ENCODE measurements at places on chromosomes 4 and X.
A peak's percentile ranks its signal among the peaks of the same experiment; 100 is the strongest.

GRCh38 chrX:74344280-74344622, 40.3 kb downstream of the ZCCHC13 start:
- DNase-seq: no peak

DNA sequence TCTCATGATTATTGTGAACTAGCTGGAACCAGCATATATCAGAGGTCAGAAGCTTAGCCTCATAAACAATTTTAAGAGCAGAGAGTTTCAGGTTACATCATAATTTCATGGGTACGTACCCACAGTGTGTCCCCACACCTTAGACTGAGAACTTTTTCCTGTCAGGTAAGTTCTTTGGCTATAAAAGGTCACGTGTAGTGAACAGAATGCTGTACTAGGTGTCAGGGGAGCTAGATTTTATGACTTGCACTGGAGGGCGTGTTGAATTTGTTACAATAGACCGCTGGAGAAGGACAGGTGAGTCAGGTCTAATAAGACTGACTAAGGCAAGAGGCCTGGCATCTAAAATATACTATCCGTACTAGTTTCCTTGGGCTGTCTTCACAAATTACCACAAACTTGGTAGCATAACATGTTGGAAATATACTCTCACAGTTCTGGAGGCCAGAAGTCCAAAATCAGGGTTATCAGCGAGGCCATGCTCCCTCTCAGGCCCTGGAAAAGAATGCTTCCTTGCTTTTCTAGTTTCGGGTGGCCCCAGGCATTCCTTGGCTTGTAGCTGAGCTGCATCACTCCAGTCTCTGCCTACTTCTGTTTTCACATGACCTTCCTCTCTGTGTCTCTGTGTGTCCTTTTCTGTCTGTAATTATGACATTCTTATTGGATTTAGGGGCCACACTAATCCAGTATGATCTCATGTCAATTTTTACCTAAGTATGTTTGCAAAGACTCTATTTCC, 512.0 kb upstream of the NR3C2 start:
- no peak for DNase-seq

GRCh38 chr4:90840828-90841227, 713.6 kb downstream of the CCSER1 start:
- no peak for DNase-seq

DNA sequence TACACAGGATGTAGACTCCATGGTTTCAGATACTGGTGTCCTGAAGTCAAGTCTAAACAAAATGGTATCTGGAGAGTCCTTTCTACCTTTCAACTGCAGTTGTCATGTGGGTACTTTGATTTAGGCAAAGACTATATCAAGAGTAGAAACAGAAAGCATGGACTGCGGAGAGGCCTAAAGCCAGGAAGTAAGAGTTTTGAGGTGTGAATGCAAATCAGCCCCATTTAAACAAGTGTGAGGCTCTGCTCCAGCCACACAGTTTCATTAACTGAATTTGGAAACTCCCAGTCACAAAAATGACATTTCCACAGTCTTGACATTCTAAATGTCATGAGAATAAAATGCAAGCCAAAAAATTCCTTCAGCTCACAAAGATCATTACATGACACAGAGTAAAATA, 87.2 kb upstream of the MCF2 start:
- DNase-seq: no peak

DNA sequence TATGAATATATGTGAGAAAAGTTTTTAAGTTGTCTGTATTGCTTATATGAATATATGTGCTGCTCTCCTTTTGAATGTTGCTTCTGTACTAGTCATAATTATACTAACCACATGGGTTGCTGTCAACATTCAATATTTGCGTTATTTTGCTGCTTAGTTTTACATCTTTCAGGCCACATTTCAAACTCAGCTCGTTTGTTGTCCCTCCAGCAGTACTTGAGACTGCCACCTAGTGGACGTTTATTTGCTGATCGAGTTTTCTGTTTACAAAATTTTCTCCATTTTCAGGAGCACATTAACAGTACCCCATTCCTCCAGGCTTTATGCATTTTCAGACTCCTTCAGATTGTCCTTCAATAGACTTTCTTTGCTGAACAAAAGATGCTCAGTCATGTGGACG, 75.8 kb downstream of the NUDT11 start:
- no peak for DNase-seq

DNA sequence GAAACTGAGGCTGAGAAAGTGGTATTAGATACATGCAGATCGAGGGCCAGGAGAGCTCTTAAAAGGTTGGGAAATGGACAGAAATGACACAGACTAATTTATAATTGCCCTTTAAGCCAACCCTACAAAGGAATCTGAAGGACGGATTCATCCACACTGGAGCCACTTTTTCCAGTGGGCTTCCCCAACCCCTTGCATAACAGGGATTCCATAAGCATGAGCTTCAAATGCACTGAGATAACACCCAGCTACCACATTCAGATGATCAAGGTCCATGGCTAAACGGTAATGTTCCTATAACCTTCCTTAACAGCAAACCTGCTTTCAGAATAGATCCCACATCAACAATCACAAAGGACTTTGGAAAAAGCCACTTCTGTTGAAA, 34.2 kb downstream of the PLAC1 start:
- DNase-seq: no peak

GRCh38 chr4:55318175-55319129, 27.6 kb upstream of the SRD5A3 start:
- no peak for DNase-seq

GRCh38 chr4:123616951-123617461, 220.4 kb downstream of the SPRY1 start:
- DNase-seq: peak; percentile 6

DNA sequence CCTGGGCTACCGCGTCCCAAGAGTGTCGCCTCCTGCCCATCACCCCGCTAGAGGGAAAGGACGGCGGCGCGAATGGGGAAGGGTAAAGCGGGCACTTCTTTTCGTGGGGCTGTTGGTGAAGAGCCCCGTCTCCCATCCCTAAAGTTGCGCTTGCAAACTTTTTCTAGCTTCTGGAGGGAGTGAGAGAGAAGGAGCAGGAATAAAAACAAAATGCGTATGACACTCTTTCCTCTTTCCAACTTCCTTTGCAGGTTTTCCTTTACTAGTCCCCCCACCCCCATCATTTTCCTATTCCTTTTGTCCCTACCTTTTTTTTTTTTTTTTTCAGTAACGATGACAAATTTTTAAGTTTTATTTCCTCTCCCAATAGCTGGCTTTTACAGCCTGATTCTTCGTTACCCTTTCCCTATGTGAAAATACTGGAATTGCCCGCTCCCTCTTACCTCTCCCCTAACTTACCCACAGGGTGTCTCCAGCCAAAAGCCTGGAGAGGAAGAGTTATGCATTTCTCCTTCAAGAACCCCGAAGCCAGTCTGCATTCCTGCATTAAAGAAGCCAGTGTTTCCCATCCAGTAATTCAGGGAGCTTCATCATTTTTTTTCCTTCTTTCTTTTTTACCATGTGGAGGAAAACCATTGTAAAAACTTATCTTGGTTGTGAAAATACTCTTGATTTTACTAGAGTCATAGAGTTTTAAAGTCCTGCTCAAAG, 613 bp upstream of the ARSJ start:
- no peak for DNase-seq

DNA sequence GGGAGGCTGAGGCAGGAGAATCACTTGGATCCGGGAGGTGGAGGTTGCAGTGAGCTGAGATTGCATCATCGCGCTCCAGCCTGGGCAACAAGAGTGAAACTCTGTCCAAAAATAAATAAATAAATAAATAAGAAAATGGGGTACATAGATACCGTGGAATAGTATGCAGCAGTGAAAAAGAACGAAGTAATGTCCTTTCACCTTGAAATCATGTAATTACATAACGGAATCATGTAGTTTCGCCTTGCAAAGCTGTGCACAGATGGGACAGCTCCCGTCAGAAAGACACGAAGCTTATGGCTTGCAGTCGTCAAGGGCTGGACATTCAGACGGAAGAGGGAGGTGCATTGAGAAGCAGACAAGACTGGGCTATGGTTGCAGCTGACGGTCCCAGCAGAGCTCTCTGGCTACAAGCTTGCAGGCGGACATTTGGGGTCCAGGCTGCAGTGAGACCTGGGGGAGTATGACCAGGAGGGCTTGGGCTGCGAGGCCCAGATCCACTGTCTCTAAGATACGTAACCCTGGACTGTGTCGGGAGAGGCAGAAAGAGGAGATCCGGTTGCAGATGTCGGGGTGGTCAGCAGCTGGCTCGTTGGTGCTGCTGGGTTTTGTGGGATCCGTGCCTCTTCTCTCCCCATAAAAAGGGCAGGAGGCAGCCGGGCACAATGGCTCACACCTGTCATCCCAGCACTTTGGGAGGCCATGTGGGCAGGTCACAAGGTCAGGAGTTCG, 6.2 kb upstream of the P2RY8 start:
- no peak for DNase-seq

GRCh38 chr4:30619679-30620078, 100.5 kb upstream of the PCDH7 start:
- no peak for DNase-seq

GRCh38 chr4:76435528-76436319, 695 bp downstream of the SHROOM3 start:
- DNase-seq: no peak

GRCh38 chr4:30929649-30930048, 209.5 kb downstream of the PCDH7 start:
- DNase-seq: no peak

- no peak for DNase-seq
Measured at GRCh38 chrX:41339148-41339547, 5.2 kb downstream of the DDX3X start.

GRCh38 chr4:62053974-62054373, 853.8 kb downstream of the ADGRL3 start:
- no peak for DNase-seq

DNA sequence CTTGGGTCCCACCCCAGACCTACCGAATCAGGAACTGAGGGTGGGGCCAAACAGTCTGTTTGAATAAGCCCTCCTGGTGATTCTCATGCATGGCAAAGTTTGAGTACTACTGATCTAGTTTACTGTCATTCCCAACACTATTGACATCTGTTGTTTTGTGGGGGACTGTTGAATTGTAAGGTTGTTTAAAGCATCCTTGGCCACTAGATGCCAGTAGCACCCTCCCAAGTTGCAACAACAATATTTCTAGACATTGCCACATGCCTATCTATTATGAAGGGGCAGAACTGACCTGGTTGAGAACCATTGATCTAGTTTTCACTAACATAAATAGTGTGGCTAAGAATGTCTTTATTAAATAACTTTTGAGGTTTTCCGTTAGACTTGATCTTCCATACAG, 15.1 kb downstream of the TAF9B start:
- DNase-seq: no peak

DNA sequence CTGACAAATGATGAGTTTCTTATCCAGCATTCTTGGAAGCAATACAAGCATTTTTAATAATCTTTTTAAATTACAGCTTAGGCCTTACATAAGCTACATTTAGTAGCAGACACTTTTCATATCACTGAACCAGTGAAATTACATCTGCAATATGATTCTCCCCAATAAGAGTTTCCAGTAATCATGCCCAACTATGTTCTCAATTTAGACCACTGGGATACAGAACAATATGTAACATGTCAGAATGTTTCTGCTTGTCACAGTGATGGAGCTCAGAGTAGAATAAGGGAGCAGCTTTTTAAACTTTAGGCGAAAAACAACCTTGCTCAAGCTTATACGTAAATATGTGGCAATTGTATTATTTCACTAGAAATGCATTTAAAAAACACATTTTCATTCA, 1132.2 kb downstream of the FAT4 start:
- DNase-seq: no peak

GRCh38 chrX:150329868-150330267, 33.2 kb upstream of the MAMLD1 start:
- DNase-seq: no peak

DNA sequence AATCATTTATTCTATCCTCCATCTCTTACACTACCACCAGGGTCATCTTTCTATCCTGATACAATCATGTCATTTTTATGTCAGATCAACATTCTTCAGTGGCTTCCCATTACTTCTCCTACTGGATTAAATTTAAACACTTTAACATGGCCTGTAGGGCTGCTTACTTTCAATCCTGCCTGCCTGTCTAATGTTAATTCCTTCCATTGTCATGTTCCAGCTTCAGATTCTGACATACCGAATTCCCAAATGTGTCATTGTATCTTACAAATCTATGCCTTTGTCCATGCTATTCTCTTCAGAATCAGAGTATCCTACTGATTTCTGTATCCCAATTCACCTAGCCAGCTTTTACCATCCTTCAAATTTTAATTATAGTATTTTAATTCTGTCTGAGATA, 49.9 kb upstream of the FHDC1 start:
- no peak for DNase-seq

DNA sequence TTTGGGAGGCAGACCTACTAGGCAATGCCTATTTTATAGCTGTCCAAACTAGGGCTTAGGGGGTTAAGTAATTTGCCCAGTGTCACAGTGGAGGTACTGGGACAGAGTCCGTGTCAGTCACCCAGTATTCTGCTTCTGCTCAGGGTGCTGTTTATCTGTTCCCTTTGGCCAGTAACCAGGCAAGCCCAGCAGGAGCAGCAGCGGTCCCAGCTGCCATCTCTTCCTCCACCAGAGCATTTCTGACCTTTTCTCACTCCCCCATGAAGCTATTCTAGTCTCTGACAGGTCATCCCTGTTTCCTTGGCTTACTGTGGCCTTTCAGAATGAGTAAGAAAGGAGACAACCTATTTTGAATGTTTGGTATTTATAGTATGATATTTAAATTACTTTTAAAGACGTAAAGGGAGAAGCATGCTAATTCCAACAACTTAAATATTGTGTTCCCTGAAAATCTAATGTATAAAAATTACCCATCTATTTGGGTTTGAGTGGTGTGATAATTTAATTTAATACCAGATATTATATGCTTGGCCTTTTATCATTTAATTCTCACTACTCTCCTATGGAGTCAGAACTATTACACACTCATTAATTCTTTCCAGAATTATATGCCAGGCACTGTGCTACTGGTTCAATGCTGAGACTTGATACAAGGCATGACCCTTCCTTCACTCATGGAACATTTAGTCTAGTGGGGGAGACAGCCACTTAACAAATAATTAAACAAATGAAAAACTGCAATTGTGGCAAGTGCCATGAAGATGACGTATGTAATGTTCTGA, 60.6 kb downstream of the RPS6KA3 start:
- DNase-seq: no peak

DNA sequence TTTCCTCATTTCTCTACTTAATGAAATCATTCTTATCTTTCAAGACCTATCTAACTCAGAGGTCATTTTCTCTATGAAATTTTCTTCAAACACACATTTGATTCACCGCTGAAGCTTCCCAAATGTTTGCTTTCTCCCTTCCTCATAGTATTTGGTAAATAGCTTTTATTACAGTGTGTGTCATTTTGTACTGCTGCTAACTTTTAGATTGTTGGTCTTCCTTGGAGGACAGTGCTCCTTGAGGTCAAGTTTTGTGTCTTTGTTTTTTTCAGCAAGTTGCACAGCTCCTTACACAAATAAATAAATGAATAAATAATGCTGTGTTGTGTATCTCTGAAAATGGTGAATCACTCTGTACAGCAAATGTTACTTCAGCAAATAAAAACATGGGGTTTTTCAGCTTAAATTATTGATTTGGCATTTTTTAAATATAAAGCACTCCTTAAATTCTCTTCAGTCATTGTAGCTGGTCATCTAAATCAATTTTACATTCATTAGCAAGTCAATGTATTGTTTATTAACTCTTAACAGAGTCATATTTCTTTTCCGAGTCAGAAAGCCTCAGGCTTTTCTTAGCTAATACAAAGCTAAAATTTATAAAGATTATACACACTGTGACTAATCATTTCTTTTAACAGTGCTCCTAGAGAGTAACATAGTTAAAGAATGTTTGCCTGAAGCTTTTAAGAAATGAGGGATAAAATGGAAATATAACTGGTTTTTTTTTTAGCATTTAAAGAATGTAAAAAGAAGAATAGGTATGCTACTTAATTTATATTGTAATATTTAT, 30.1 kb upstream of the MAD2L1 start:
- DNase-seq: no peak
